Left ventricle myocardium inferior (tissue), 1 donor: ENCODE measurements at places on chromosomes 3 and 15. TPM values are rescaled to one million over a fixed set of nuclear protein-coding genes. Genes with fewer than 3 reads are reported as not detected.

HESX1 gene
- 0.30 TPM for total RNA-seq

RPL39L gene
- 2.9 TPM for total RNA-seq

LMAN1L gene
- 8.1 TPM for total RNA-seq

CFAP44 gene
- total RNA-seq, result 1.5 TPM

SPINT1 gene
- total RNA-seq, result 0.55 TPM
